Heart left ventricle (tissue), 16 donors: ENCODE measurements at places on chromosomes 2 and 18. TPM values are rescaled to one million over a fixed set of nuclear protein-coding genes. Genes with fewer than 3 reads are reported as not detected.

DNA sequence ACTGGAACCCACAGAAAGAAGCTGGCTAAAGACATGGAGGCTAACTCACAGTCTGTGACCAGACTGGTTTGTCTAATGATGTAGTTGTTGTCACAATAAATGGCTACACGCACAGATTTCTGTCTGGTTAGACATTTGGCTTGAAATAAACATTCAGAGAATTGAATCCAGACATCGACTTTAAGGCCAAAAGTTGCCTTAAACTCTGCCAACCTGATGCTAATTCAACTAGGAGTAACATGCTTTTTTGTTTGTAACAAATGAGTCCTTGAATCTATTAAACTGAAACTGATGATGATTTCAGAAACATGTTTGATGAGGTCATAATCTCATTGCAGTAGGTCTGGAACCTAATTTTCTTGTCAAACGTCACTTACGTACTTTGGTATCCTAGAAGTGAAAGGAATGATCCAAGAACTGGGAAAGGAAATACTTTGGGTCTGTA is 123.8 kb downstream of the ERBB4 start:
- H3K4me3 ChIP-seq = no peak overlapping the region
- H3K4me1 ChIP-seq = no peaks in the 10 kb centered on the region
- no peak overlapping the region for H3K27ac ChIP-seq
- no peaks in the 10 kb centered on the region for H3K36me3 ChIP-seq
- no peak for DNase-seq

DNA sequence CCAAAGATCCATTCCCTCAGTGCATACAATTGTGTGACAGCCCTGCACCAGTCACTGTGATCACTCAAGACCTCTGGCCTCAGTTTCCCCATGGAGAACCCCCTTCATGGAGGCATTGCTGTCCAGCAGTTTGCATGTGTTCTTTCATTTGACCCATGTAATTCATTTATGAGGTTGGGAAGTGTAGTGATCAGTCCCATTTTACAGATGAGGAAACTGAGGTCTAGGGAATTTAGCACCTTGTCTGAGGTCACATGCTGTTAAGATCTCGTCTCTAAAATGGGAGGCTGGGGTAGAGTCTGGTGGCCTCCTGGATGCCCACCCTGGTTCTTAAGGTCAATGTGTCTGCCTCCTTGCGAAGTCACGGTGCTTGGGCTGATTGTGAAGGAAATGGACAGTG is 19.1 kb downstream of the LDLRAD4 start:
- no peaks in the 10 kb centered on the region for H3K36me3 ChIP-seq
- no peak overlapping the region for H3K4me3 ChIP-seq
- no peaks in the 10 kb centered on the region for H3K27me3 ChIP-seq
- no peak for DNase-seq
- H3K27ac ChIP-seq = no peak overlapping the region

GRCh38 chr18:741931-742512 is 29.6 kb upstream of the ENOSF1 start:
- H3K4me3 ChIP-seq = no peak overlapping the region
- DNase-seq = no peak
- H3K27me3 ChIP-seq = no peaks in the 10 kb centered on the region
- no peak overlapping the region for H3K27ac ChIP-seq
- H3K36me3 ChIP-seq = peaks cover 39% of the 10 kb centered on the region

- no peak overlapping the region for H3K27ac ChIP-seq
- no peaks in the 10 kb centered on the region for H3K4me1 ChIP-seq
- no peak for DNase-seq
- H3K27me3 ChIP-seq = no peaks in the 10 kb centered on the region
- H3K36me3 ChIP-seq = no peaks in the 10 kb centered on the region
- no peak overlapping the region for H3K4me3 ChIP-seq
Measured at GRCh38 chr2:217117523-217117922, 257.7 kb upstream of the TNP1 start.

The OTOS gene
- total RNA-seq = not detected

GRCh38 chr2:206535260-206535986 is 92.1 kb downstream of the ADAM23 start:
- no peak for DNase-seq
- no peaks in the 10 kb centered on the region for H3K36me3 ChIP-seq
- no peak overlapping the region for H3K27ac ChIP-seq
- H3K27me3 ChIP-seq = no peaks in the 10 kb centered on the region

GRCh38 chr18:10688766-10689165 is 162.9 kb downstream of the NAPG start:
- no peak overlapping the region for H3K27ac ChIP-seq
- H3K27me3 ChIP-seq = no peaks in the 10 kb centered on the region
- H3K36me3 ChIP-seq = no peaks in the 10 kb centered on the region

The LAMA1 gene
- 0.15 TPM for total RNA-seq

DNA sequence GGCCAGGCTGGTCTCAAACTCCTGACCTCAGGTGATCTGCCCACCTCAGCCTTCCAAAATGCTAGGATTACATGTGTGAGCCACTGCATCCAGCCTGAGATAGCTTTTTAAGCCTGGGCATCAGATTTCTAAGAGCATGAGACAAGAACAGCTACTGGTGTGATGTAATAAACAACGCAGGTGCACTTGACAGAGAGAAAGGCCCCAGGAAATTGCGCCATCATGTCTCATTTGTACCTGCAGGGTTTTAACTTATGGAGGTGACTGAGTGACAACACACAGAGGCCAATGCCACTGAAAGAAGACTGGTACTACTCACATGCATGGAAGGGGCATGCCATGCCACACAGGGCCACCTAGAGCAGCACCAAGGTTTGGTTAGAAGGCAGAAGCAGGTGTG is 209.4 kb downstream of the SP3 start:
- DNase-seq = no peak
- no peaks in the 10 kb centered on the region for H3K27me3 ChIP-seq
- no peaks in the 10 kb centered on the region for H3K36me3 ChIP-seq
- H3K4me3 ChIP-seq = no peak overlapping the region
- H3K4me1 ChIP-seq = peaks cover 14% of the 10 kb centered on the region

- no peak overlapping the region for H3K4me3 ChIP-seq
- DNase-seq = no peak
- no peaks in the 10 kb centered on the region for H3K4me1 ChIP-seq
Measured at GRCh38 chr2:136858656-136859055, 93.3 kb downstream of the THSD7B start.
